ENCODE measurements at places on chromosomes 5 and 9.

GRCh38 chr9:121662359-121662758 is 10.9 kb downstream of the DAB2IP start:
- DNase-seq: no peak

DNA sequence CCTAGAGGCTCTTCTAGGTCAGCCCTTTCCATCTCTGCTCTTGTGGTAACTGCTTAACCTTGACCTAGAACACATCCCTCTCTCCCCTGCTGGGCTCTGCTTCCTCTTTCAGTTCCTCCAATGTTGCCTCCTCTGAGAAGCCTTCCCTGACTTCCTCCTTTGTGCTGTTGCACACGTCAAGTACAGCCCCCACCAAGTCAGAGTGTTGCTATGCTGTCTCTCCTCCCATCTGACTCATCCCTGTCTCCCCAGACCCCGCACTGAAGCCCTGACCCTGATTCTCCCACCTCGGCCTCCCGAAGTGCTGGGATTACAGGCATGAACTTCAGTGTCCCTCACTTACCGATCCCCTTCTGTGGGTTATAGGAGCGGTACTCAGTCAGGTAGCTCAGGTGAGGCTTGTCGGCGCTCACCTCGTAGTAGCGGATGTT is 10.4 kb upstream of the TRIM14 start:
- no peak for DNase-seq

GRCh38 chr5:54177058-54177457 is 133.3 kb downstream of the ARL15 start:
- no peak for DNase-seq

- DNase-seq: no peak
Measured at GRCh38 chr5:112907166-112907631, 14.8 kb downstream of the REEP5 start.

GRCh38 chr9:5635390-5635789 is 6.5 kb downstream of the RIC1 start:
- no peak for DNase-seq

DNA sequence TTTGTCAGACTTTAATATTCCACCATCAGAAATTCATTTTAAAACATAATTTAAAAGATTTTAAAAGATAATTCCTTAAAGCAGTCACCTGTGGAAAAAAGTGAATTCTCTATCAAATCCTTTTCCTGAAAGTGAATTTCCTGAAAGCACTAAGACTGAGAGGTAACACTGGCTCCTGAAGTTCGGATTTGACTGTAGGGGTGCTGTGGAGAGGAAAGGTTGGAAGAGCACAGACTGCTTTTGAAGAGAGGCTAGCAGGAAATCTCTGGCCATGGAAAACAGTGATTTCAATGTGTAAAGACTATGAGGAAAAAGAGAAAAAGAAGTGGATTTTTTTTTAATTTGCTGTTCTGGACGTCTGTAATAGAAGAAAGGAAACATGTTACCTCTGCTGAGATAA is 35.7 kb upstream of the TMEM161B start:
- DNase-seq: no peak

DNA sequence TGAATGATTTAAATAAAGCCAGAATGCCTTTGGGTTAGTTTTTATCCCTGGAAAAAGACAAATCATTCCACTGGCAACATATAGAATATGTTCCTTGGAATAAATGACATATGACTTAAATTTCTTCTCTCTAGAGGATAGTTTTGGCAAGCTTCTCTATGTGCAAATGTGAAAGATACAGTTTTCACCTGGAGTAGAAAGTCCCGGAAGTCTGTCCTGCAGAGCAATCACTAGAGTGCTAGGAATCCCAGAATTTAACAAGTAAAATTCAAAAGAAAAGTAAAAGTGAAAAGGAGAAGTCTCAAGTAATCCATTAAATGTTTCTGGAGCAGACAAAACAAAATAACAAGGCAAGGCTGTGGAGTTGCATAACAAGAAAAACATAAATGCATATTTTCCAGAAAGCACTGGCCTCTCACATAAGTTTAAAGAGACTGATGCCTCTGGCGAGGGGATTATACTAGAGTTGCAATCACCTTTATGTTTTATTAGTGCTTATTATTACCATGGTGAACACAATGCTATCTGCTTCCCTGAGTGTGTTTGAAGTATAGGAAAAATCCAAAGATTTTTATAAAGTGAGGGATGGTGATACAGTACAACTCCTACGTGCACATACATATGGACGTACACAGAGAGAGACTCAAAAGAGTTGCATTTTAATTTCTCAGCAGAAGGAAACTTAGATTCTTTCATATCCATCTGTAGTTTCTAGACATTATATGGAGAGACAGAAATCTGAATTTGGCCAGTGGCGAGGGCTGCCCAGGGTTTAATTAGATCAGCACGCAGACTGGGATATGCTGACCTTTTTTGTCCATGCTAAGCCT is 188.3 kb upstream of the ANKRD55 start:
- DNase-seq: no peak

- DNase-seq: no peak
Measured at GRCh38 chr5:75324791-75325190, 12.2 kb upstream of the HMGCR start.

GRCh38 chr5:116847960-116848359 is 273.3 kb upstream of the SEMA6A start:
- no peak for DNase-seq

DNA sequence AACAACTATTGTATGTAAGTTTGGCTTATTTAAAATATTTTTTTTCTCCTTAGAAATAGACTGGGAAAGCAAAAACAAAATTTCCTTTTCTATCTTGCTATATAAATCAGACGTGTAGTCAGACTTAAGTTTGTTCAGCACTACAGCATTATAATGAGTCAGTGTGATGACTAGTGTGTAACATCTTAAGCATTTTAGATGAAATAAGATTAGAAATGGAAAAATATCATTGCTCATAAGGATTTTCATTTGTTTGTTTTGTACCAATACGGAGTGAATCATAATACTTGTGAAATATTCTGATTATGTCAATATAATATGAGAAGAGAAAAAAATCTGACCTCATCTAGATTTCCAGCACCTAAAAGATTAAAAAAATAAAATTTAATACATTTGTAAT is 64.7 kb upstream of the RICTOR start:
- no peak for DNase-seq

- no peak for DNase-seq
Measured at GRCh38 chr9:35731415-35732184, 395 bp downstream of the TLN1 start.

DNA sequence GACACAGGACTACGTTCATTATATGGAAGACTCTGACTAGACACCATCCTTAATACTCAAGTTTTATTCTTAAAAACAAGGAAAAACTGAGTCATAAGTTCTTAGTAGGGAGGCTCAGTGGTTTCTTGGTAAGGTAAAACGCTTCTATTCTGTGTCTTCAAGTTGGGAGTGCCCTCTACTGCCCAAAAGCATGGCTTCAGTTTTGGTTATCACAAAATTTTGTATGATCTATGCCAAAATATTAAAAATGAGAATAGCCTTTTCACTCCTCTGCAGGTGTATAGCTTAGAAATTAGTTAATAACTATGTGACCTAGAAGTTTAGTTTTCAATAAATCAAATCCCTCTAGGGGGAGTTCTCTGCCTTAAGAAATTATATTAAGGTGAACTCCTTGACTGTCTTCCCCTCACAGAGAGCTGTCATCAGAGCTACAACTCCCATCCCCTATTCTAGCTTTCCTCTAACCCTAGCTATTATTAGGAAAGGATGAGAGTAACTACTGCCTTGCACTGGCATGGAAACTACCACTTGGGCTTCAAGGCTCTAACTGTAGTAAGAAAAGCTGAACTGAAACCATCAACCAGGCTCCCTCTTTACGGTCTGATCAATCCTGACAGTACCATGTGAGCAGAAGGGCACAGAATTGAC is 189.7 kb downstream of the GNAQ start:
- no peak for DNase-seq

DNA sequence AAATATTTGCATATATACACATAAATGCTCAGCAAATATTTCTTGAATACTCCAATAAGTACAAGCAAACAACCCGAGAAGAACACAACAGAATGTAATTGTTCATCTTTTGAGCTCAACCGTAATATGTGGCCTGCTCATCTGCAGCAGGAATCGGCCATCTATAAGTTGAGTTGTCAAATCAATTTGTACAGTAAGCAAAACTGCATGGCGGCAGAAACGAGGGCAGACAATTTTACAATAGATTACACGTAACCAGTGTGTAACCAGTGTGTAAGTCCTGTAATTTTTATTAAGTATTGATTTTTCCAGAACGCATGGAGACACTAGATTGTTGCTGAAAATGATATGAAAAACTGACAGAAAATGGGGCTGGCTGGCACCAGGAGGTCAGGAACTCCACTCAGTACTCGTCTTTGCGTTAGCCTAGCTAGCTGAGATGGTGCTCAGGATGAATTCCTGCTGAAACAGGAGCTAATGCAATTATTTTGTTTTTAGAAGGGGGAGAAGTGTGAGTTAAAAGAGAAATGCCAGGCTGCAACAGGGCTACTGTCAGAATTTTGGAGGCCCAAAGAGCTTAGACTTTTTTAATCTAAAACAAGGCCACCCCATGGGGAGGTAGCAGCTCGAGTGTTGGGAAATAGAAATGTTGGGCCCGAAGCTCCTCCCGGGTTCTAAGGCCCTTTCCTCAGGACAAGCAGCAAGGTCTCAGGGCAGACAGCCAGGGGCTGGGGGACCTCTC is 682 bp downstream of the DHX29 start:
- no peak for DNase-seq

DNA sequence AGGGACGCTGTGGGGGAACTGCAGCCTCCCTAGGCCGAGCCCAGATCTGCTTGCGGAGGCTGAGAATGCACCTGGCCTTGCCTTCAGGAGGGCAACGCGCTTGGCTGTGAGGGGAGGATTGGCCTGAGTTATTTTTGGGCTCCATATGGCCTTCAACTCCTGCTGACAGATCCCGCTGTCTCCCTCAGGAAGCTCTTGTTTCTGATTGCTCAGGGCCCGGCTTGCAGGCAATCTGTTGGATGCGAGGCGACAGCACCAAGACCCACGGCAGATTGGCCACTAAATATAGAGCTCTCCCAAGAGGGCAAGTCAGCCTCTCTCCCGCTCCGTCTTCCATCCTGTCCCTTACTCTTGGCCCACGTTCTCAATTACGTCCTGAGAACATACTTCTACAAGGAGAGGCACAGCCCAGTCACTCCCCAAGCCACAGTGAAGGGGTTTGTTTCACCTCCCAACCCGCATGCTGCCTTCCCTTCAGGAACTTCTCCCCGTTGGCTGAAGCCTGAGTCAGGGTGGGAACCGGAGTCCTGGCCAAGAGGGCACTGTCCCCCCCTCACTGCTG is 53.6 kb downstream of the RASGEF1C start:
- DNase-seq: peak; percentile 77

DNA sequence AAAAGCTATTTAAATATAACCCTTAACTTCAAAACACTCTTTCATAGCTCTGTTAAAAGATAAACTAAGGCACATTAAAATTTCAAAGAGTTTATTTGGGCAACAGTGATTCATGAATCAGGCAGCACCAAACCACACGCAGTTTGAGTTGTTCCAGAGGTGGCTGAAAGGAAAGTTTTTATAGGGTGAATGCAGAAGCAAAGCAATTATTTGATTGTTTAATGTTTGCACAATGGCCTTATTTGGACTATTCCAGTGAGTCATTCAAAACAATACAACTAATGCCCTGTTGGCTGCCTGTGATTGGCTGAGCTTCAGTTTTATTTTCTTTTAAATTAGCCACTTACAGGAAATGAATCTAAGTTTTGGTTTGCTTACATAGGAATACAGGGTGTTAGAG is 125.3 kb downstream of the CEP120 start:
- DNase-seq: no peak

GRCh38 chr5:139514486-139514856 is 31.9 kb upstream of the STING1 start:
- no peak for DNase-seq

GRCh38 chr5:65874241-65874640 is 52.1 kb upstream of the ERBIN start:
- DNase-seq: no peak

Data from glutamatergic neuron (in vitro differentiated cells).